ENCODE measurements at places on chromosomes 3 and 15.
A peak's percentile ranks its signal among the peaks of the same experiment; 100 is the strongest.

DNA sequence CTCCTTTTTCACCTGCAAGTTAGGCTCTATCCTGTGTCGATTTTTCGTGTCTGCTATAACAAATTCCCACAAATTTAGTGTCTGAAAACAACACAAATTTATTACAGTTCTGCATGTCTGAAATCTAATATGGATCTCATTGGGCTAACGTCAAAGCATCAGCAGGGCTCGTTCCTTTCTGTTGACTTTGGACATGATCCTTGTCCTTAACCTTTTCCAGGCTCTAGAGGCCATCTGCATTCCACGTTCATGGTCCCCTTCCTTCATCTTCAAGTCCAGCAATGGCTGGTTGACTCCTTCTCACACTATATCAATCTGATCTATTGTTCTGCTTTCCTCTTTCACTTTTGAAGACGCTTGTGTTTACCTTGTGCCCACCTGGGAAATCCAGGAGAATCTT is 165.7 kb upstream of the RARB start:
- no peak for DNase-seq

GRCh38 chr3:171358881-171359198 is 101.4 kb downstream of the TNIK start:
- no peak for DNase-seq

GRCh38 chr3:50340448-50341329 is at the start of gene RASSF1:
Gene RASSF1 (minus strand): TSS chr3:50340836. CDS start chr3:50340805, 31 bp downstream.
- no peak for DNase-seq

DNA sequence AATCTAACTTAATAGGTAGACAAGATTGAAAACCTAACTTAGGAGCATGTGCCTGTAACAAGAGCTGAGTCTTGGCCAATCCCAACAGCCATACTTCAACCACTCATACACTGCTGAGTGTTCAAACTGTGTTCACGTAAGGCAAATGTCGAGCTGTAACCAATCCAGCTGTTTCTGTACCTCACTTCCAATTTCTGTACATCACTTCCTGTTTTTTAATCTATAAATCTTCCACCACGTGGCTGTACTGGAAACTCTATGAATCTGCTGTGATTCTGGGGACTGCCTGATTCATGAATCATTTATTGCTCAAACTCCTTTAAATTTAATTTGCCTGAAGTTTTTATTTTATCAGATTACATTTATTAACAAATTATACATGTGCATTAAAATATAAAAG is 44.6 kb upstream of the NEDD4 start:
- DNase-seq, result no peak

DNA sequence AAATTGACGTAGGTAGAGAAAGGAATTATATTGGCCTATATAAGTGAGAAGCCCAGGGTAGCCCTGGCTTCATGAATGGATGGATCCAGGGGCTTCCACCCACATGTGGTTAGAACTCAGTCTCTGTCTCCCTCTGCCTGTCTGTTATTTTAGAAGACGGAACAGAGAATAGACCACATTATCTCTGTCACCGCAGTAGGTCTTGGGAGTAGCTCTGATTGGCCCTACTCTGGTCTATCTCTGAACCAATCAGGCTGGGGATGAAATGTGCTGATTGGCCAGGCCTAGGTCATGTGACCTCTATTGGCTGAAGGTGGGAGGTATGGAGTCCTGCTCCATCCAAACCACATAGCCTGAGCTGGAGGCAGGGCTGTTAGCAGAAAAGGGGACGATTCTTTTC is 143.0 kb upstream of the PRR23C start:
- peak; percentile 40 for DNase-seq

DNA sequence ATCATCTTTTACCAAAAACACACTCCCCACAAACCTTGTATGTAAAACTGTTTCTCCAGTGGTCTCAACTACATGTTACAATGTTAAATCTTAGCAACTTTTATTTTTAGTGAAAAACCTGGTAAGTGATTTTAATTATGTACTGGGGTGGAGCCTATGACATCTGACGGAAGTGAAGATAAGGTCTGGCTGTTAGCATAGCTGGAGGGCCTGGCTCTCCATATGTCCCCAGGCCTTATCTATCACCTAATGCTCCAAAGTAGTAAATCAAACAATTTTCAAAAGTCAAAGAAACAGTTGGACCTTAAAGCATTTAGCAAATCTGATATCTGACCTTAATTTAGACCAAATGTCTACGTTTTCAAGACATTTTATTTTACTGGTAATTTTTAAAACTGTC is 173.6 kb upstream of the SMAD3 start:
- DNase-seq, result no peak

- DNase-seq, result no peak
Observed at GRCh38 chr3:170076715-170077238, 39.0 kb downstream of the GPR160 start.

DNA sequence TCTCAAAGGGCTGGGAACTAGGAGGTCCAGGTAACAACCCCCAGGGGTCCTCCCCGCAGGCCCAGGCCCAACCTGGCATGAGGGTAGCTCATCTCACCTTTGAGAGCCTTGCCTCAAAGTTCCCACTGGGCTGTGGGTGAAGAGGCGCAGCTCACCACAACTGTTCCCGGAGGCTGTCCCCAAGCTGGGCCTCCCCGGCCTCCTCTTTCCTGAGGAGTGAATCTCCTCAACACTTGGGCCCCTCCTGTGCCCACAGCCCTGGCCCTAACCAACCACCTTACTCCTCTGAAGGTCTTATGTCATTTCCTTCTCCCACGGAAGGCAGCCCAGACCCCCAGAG is 27.5 kb upstream of the CORO2B start:
- DNase-seq, result no peak

- no peak for DNase-seq
Observed at GRCh38 chr15:28026764-28027713, 72.1 kb downstream of the OCA2 start.

DNA sequence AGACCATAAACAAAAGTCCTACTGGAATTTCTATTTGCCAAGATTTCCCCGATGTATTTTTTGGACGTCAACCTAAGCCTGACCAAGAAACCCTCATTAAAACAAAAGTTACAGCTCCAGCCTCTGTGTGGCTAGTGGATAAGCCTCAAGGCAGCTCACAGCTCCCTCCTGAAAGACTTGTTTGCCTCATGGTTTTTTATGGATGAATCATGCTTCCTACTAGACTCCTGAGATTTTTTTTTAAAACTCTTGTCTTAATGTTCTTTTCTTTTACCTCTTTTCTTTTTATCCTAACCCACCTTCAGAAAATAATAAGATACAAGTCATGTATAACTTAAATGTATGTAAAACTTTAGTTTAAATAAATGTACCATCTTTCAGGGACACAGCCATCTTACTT is 52.4 kb downstream of the SUCNR1 start:
- DNase-seq, result no peak

DNA sequence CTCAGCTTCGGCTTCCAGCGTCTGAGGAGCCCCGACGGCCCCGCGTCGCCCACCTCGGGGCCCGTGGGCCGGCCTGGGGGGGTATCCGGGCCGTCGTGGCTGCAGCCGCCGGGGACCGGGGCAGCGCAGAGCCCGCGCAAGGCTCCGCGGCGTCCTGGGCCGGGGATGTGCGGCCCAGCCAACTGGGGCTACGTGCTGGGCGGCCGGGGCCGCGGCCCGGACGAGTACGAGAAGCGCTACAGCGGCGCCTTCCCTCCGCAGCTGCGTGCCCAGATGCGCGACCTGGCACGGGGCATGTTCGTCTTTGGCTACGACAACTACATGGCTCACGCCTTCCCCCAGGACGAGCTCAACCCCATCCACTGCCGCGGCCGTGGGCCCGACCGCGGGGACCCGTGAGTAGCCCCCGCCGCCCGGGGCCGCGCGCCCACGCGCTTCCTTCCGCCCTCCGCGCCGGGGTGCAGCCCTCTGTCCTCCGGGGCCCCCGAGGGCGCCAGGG is 462 bp downstream of the EDEM1 start:
- peak; percentile 38 for DNase-seq

- no peak for DNase-seq
Observed at GRCh38 chr3:129261894-129262293, 12.5 kb downstream of the COPG1 start.

GRCh38 chr3:122960652-122961051 is 66.9 kb downstream of the SEMA5B start:
- no peak for DNase-seq

DNA sequence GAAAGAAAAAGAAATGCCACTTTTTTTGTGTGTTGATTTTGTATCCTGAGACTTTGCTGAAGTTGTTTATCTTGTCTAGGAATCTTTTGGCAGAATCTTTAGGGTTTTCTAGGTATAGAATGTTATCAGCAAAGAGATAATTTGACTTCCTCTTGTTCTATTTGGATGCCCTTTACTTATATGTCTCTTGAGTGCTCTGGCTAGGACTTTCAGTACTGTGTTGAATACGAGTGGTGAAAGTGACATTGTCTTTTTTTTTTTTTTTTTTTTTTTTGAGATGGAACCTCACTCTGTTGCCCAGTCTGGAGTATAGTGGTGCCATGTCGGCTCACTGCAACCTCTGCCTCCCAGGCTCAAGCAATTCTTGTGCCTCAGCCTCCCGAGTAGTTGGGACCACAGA is 64.7 kb upstream of the NPHP3 start:
- no peak for DNase-seq

- DNase-seq, result peak; percentile 50
Observed at GRCh38 chr15:56869573-56869972, 48.9 kb upstream of the TCF12 start.

GRCh38 chr15:80823995-80824394 is 44.8 kb downstream of the CEMIP start:
- no peak for DNase-seq

- no peak for DNase-seq
Observed at GRCh38 chr3:161913786-161914389, 417.3 kb downstream of the OTOL1 start.

GRCh38 chr15:50028326-50028725 is 90.7 kb downstream of the ATP8B4 start:
- DNase-seq, result no peak

DNA sequence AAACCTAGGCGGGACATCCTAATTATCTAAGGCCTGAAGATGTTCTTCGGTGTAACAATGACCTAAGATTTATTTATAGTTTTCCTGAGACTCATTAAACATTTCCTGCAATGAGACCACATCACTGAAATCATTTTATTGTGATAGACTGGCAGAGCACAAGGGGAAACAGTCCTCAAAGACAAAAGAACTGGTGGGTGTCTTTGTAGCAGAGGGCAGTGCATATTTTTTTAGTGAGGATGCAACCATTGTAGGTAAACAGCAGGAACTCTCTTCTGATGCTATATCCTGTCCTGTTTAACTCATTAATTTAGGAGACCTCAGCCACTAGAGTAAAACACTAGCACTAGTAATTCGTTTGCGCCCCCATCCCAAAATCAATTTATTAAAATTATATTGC is 100.0 kb downstream of the MAGI1 start:
- no peak for DNase-seq

- peak; percentile 88 for DNase-seq
Observed at GRCh38 chr3:168312984-168313383, 217.3 kb upstream of the GOLIM4 start.

- DNase-seq, result peak; percentile 78
Observed at GRCh38 chr3:190424478-190425439, 24.9 kb downstream of the TMEM207 start.

- DNase-seq, result no peak
Observed at GRCh38 chr3:72661115-72661457, 187.2 kb downstream of the SHQ1 start.

- DNase-seq, result no peak
Observed at GRCh38 chr15:88849376-88850072, 45.8 kb downstream of the HAPLN3 start.

DNA sequence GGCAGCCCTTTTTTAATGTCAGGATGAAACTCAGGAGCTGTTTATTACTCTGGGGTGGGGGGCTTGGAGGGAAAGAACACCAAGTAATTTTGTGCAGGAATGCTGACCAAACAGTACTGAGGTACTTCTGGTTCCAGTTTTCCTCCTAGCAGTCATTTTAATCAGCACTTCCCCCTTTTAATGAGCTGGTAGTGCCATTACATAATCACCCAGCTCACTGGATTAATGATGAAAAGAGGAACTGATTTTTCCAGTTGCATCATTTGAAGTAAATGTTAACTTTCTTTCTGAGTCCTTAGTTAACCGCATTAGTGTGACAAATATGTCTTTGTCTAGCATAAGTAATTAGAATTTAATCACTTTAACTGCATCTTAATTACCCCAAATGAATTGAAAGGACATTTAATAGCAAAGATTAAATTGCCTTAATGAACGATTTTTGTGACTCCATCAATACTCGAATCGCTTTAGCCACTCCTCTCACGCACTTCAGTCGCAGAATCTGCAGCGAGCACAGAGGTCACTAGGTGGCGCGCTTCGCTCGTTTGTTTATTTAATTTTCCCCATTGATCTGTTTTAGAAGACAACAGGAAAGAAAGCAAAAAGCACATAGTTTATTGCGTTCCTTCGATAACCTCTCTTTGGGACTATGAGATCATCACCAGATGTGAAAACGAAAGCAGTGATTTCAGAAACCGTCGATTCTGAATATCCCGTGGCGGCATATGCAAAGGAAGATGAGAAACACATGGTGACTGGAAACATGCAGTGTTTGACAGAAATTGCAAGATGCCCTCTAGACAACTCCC is 9.8 kb downstream of the ONECUT1 start:
- peak; percentile 82 for DNase-seq

- peak; percentile 29 for DNase-seq
Observed at GRCh38 chr3:171365489-171365888, 94.7 kb downstream of the TNIK start.

GRCh38 chr3:139894643-139894989 is 40.4 kb upstream of the CLSTN2 start:
- no peak for DNase-seq

- peak; percentile 57 for DNase-seq
Observed at GRCh38 chr15:25501828-25502446, 63.1 kb upstream of the UBE3A start.

DNA sequence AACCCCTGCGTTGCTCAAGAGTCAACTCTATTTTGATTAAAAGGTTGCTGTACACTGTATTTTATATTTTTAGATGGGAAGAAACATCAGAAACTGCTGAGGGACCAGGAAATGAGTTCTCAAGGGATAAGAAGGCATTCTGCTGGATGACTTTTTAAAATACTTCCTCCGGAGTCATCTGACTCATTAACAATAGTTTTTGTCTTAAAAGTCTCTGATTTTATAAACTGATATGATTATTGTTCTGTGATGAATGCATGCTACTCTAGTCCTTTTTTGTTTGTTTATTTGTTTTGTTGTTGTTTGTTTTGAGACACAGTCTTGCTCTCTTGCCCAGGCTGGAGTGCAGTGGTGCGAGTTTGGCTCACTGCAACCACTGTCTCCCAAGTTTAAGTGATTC is 18.2 kb upstream of the HLTF start:
- no peak for DNase-seq

- no peak for DNase-seq
Observed at GRCh38 chr3:188554404-188554803, 400.4 kb downstream of the LPP start.

- peak; percentile 10 for DNase-seq
Observed at GRCh38 chr3:46449755-46450552, 14.8 kb downstream of the LTF start.

- no peak for DNase-seq
Observed at GRCh38 chr3:196624067-196624790, 15.3 kb upstream of the NRROS start.

GRCh38 chr3:195201295-195201694 is 69.7 kb downstream of the XXYLT1 start:
- DNase-seq, result no peak

Measured in NCI-H82 (cell line).